ENCODE measurements at places on chromosomes 12 and 14.
A peak's percentile ranks its signal among the peaks of the same experiment; 100 is the strongest.

GRCh38 chr12:56699020-56699661 is 11.1 kb upstream of the PTGES3 start:
- peak; percentile 79 for DNase-seq

DNA sequence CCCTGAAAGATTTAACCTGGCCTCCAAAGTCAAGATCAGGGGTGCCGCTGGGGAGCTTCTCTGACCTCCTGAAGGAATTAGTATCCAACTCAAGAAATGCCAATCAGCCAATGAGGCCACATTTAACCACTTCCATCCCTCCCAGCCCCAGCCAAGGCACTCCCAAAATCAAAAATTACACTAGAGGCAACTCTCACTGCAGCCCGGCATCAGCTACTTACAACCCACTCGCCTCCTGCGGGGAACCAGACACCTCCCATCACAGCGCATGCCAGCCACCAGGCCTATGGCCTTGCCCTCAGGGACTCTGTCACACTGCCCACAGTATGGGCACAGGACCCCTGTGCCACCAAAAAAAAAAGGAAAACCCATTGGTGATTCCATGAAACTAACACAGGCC is 62.3 kb upstream of the DDX11 start:
- DNase-seq, result no peak

GRCh38 chr12:51076236-51076930 is 7.0 kb downstream of the CSRNP2 start:
- peak; percentile 35 for DNase-seq

GRCh38 chr12:108696111-108696995 is 35.0 kb downstream of the CORO1C start:
- DNase-seq, result peak; percentile 34

- no peak for DNase-seq
These were observed 11.7 kb downstream of the EPS8 start for GRCh38 chr12:15777355-15778012.

DNA sequence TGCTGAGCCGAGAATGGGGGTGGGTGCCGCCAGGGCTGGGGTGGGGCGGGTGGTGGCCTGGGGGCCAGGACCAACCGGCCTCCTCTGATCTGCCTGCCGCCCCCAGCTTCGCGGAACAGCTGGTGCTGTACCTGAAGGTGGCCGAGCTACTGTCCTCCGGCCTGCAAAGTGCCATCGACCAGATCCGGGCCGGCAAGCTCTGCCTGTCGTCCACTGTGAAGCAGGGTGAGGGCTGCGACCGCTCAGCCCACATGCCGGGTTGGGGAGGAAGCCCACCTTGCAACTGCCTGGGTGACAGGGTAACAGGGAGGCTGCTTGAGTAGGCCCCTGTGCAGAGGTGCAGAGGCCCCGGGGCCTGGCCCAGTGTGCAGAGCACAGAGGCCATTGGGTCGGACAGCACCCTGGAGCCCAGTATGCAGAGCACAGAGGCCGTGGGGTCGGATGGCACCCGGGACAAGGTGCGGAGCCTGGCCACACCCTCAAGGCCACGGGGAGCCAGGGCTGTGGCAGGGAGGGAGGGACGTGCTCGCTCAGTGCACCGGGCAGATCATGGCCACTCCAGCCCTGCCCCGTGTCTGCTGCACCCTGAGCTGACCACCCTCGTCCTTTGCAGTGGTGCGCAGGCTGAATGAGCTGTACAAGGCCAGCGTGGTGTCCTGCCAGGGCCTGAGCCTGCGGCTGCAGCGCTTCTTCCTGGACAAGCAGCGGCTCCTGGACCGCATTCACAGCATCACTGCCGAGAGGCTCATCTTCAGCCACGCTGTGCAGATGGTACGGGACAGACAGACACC is 9.5 kb upstream of the PUS1 start:
- no peak for DNase-seq

DNA sequence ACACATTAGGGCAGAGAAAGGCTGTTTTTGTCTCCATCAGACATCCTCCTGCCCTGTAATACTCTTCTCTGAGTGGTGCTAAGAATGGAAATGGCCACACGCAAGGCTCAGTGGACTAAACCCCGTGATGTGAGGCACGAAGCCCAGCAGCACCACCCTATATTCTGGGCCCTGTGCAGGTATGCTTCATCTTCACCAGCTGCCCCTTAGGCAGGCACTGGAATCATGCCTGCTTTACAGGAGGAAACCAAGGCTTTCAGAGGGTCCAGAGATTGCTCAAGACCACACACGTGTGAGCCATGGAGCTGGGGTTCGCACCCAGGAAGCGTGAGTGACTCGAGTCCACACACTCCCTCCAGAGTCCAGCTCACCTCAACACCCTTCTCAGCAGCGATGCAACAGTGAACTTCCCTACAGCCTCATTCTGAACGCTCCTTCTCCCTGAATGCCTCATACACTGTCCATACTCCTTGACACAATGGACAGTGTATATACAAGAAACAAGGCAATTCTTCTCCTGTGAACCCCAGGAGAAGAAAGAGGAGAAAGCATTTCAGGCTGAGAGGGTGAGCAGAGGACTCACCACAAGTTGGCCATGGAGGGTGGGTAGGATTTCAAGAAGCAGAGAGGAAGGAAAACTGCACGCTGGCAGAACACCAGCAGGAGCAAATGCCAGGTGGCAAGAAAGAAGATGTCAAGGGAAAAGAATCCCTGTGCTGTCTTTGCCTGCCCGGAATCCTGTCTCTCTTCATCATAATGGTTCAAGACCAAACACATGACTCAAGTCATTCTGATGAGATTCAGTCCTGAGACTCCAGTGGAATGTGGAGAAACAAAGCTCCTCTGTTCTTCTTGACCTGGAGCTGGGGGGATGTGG is 39.1 kb downstream of the NT5DC3 start:
- no peak for DNase-seq

DNA sequence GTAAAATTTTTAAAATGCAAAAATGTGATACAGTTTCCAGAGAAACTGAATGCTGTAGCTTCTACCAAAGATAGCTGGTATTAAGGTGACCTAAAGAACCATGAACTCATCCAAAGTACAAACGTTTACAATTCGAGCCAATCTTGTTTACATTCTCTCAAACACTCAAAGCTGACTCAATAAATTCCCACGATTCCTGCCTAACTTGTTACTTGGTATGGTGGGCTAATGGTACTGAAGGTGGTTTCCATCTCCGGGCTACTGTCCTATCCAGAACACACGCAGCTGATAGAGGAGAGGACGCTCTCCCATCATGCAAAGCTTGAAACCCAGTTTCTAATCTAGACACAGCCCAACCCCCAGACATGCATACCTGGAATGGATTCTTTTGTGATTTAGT is 31.5 kb downstream of the RAD9B start:
- no peak for DNase-seq

GRCh38 chr12:40946612-40947194 is 241.4 kb upstream of the PDZRN4 start:
- DNase-seq, result peak; percentile 26

- no peak for DNase-seq
These were observed 2.9 kb downstream of the CIPC start for GRCh38 chr14:77100961-77101360.

GRCh38 chr14:79028281-79028680 is 858.1 kb downstream of the NRXN3 start:
- peak; percentile 92 for DNase-seq

DNA sequence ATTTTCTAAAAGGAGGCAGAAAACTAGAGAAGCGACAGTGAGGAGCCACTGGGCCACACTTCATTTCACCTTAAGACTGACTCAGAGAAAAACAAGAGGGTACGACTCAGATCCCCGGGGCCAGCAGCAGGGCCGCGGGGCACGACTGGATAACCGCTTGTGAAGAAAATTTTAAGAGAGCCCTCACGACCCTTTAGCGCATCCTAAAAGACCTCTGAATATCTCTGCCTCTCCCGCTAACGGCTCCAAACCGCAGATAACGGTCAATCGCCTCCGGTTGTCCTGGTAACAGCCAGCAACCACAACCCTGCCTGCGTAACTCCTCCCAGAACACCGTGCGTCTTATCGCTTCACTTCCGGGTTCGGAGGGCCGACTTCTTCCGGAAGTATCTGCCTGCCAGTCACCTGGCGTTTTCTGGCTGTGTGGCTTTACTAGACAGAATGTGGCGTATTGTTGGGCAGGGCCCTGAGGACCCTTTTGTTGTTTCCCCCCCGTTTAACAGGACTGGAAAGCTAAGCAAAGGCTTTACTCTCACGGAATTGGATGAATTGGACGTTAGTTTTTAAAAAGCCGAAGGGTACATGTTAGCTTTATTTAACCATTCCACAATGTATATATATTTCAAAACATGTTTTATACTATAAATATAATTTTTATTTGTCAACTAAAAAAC is 5.4 kb upstream of the ATP23 start:
- DNase-seq, result peak; percentile 98

GRCh38 chr12:127052511-127053232 is 1214.3 kb upstream of the TMEM132C start:
- no peak for DNase-seq

GRCh38 chr14:34643361-34643760 is 13.4 kb upstream of the SNX6 start:
- no peak for DNase-seq

DNA sequence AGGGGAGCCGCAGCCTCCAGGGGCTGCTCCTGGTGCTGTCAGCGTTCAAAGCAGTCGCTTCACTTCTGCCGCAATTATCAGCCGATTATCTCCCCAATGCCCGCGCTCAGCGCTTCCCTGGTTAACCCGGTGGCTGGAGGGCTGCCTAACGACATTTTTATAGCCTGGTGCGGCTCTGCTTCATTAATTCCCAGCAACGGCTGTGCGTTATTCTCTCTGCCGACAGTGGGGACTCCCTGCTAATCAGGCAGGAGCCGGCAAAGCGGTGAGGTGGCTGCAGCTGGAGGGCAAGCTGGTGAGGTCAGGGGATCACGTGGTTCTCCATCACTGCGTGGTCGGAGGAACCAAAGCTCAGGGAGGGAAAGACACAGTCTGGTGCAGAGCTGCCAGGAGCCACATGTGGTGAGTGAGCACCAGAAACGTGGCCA is 62.9 kb downstream of the GLRX5 start:
- DNase-seq, result no peak

DNA sequence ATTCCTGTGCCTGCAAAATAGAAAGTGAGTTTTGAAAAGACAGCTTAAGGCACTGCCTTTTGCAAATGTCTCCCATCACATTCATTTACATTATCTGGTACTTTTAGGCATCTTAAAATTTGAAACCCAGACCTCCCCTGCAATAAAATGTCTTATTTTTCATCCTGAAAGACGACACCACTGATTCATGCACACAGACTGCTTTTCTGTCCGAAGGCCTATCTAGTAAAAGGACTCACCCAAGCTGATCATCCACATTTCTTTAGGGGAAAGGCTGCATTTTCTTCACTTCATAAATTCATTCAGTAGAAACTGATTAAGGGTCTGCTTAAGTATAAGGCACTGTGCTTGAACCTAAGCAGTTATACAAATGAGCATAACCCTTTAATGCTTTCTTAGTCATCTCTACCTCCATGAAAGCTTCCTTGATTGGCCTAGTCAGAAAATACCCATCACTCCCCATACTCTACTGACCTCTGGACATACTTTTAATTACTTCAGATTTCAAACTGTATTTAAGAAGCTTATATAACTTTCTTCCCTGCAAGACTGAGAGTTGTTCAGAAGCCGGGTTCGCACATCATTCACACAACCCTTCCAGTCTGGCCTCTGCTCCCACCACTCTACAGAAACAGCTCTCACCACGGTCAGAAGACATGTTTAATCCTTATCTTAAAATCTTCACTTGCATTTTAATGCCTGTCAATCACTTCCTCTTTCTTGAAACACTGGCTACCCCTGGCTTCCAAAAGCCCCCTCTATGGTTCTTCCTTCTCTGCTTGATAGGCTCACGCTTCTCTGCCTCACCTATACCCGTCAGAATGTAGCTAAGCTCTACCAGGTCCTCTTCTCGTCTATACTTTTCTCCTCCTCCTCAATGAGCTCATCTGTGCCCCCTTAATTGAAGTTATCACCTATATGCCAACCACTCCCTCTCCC is 288.6 kb downstream of the MED13L start:
- DNase-seq, result peak; percentile 28

- DNase-seq, result no peak
These were observed 470.3 kb downstream of the FOXG1 start for GRCh38 chr14:29236848-29237247.

DNA sequence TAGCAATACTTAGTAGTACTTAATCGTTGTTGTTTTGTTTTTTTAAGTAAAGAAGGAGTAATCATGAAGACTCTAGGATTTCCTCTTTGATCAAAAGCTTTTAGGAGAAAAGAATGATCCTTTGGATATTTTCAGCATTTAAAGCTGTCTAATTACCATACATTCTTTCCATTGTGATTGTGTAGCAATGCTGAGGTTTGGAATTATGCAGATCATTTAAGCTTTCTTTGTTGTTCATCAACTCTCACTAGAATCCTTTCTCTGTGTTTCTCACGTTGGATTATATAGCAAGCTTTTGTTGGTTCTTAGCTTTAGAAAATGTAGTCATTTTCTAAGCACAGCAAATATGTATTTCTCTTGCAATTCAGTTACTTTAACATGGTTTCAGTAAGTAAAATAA is 25.8 kb downstream of the CCDC91 start:
- DNase-seq, result no peak

GRCh38 chr12:118359541-118359915 is 13.2 kb downstream of the TAOK3 start:
- no peak for DNase-seq

DNA sequence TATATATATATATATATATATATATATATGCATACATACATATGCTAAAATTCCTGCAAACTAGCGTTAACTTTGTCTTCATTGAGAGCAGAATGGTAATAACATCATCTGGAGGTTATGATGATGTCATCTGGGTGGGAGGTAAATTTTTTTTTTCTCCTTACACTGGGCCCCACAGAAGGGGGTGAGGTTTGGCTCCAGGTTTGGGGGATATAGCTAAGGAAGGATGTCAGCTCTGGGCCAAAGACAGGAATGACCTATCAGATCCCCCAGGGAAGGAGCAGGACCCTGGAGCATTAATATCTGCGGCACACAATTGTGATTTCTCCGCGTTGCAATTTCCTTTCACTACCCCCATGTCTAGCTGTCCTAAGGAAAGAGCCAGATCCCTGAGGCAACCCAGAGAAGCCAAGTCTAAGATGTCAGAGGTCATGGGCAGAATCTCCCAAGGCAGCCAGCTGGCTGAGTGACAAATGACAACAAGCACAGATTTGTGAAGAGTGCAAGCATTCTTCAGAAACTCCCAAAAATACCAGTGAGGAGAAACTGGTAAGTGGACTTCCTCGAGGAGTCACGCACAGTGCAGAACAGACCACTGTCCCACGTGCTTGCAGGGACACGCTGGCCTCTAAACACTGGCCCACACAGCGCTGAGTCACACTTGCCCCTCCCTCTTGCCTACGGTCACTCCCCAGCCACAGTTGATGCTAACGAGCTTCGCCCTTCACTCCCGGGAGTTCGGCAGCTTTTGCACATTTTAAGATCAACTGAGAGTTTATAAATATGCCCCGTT is 9.9 kb downstream of the UBC start:
- DNase-seq, result no peak

- DNase-seq, result no peak
These were observed 16.6 kb downstream of the KCTD10 start for GRCh38 chr12:109460538-109460937.

DNA sequence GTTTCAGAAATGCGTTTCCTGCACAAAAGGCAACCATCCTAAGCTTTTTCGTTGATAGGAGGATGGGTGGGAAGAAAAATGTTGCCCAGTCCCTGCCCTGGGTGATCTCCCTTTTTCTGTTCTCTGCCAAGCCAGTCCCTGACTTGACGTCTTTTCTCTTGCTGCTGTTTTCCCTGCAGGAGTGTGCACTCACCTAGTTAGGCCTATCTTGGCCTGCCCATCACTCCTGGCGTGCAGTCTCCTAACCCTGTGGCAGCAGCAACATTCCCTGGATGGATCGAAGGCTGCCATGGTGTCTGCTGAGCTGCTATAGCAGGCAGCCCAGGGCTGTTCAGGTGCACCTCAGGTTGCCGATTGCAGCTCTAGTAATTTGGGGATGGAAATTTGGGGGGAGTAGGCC is 1.2 kb downstream of the UNC119B start:
- no peak for DNase-seq
